Naive thymus-derived CD4-positive, alpha-beta T cell (primary cell): ENCODE measurements at places on chromosomes 6 and 20. TPM values are rescaled to one million over a fixed set of nuclear protein-coding genes. Genes with fewer than 3 reads are reported as not detected.

GRCh38 chr6:47180633-47181032, 129.1 kb downstream of the TNFRSF21 start:
- no peak for DNase-seq

- no peak for DNase-seq
Measured at GRCh38 chr6:1315560-1316386, 3.9 kb downstream of the FOXQ1 start.

GRCh38 chr6:107290491-107290890, 168.9 kb downstream of the PDSS2 start:
- DNase-seq, result no peak

DNA sequence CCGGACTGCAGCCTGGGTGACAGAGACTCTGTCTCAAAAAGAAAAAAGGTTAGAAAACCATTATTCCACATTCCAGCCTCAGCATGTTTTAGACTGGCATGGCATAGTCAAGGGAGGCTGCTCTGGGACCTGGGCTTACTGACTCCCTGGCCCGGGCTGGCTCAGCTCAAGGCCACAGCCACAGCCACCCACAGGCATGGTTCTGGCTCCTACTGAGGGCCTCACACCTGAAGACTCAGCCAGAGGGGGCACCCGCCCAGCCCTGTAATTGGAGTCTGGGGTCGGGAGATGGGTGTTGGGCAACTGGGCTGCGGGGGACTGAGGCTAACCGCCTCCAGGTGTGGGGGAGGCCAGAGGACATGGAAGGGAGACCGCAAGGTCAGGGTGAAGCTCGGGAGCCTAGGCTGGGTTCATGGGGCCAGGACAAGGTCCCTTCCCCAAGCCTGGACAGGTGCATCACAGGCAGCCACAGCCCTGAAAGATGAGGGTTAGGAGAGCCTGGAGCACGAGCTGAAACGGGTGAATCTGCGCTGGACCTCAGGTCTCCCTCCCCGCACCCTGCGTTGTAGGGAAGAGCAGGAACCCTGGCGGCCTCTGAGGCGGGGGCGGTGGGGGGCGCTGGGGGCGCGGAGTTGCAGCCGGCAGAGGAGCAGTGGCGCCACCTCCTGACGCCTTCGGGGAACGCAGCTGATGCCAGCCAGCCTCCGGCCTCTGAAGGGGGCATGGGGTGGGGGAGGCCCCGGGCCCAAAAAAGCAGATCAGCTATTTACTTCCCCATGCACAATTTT, 67.7 kb upstream of the SRSF6 start:
- DNase-seq, result no peak

DNA sequence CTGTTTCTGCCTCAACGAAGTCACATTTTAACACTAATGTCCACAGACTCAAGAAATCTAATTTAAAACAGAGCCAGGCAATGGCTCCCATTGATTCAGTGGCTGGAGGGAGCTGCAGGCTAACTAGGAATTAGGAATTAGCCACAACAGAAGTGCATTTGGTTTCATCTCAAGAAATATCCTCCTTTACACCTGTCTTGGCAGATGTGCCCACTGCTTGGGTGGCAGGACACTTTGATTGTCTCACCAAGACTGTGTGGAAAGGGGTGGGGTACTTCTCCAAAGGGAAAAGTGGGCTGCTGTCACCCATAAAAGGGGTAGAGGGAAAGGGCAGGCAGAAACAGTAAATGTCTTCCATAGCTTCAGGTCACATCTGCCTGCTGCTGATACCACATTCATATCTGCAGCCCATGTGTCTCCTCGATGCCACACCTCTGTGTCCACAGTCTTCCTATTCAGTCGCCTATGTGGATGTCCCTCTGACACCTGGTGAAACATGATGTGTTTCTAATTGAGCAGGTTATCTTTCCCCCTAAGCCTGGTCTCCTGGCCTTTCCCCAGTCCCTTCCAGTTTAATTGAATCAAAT, 10.9 kb upstream of the OSER1 start:
- DNase-seq, result no peak

DNA sequence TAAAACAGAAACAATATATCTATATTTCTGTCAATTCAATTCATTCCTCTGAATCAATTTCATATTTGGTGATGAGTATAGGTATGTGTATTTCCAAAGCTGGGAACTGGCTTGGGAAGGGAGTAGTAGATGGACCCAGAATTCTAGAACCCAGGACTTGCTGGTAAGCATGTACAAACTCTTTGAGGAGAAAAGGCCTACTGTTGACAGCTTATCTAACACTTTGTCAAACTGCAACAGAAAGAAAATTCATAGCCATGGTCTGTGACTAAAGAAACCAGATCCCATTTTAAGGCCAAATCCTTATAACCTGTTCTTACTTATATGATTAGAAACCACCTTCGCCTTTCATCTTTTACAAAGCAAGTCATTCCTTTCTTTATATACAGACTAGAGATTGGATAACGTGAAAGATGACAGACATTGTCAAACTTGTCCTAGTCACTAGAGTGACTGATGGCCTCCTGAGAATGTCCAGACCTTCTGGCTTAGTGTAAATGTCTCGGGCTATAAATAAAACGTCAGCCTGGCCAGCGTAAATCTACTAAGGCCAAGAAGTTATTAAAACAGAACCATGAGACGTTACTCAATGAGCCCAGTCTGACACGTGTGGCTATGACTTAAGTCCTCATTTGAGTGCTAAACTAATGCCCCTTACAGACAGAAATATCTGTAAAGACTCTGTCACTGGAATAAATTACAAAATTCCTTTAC, 152.3 kb downstream of the ALDH8A1 start:
- no peak for DNase-seq

GRCh38 chr20:62391165-62392076, 4.5 kb downstream of the RPS21 start:
- no peak for DNase-seq

- DNase-seq, result no peak
Measured at GRCh38 chr6:1593286-1593957, 16.3 kb upstream of the FOXC1 start.

DNA sequence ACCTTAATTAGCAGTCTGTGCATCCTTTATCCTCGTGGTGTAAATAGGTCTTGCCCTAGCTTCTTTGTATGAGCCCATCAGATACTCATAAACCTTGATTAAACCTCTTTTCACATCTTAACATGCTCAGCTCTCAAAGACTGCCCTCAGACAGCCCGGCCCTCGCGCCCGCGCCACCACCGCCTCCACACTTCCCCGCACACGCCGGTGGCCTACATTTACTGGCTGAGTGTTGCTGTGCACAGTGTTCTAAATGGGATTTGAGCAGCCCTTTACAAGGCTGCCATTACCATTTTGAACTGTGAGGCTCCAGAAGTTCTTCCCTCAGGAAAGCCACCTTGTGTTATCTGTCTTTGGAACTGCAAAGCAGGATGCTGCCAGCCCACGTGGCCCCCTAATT, 63.0 kb upstream of the INSM1 start:
- DNase-seq, result no peak

- DNase-seq, result no peak
Measured at GRCh38 chr6:40256831-40257230, 322.6 kb upstream of the MOCS1 start.

DNA sequence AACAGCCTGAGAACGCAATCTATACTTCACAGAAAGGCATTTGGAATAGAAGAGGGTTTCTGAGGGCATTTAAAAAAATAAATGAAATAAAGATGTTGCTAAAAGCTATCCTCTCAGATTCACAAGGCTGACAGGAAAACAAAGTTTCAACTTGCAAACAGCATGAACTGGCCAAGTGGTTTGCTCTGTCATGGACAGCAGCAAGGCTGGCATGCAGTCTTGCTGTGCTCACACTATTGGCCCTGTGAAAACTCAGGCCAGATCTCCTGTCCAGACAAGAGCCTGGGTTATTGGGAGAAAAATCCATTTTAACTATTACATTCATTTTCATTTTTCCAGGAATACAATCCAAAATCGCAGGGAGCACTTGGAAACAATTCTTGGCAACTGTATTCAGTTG, 506.2 kb upstream of the SLC35B3 start:
- no peak for DNase-seq

DNA sequence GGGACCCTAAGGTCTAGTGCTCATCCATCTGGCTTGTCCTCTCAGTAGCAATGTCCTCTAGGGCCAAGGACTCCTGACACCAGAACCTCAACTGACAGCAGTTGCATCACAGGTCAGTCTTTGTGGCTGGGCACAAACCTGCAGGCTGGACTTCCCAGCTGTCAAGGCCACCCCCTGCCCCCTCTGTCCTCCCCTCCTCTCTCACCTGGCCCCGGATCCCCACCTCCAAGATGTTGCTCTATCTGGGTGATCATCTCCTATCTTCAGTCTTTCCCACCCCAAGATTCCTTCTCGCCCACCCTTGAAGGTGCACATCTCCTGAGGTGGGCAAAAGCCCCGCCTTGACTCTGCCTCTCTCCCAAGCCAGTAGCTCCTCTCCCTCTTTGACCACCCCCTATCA, 131.8 kb upstream of the SRSF6 start:
- DNase-seq, result no peak

DNA sequence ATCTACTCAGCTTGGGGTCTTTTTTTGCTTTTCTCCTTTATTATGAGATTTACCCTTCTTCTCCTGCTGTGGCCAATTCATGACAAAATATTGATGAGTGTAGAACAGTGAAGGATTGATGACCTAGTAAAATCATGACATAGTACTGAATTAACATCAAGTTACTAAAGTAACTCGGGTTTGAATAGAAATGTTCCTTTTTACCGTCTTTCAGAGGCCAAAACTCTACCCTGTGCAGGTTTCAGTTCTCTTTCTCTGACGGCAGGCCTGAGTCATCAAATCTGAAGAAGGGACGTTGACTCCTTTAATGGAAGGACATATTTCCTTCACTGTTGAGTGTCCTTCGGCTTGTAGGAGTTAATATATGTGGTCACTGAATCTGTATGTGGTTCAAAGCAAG, 80.7 kb downstream of the RREB1 start:
- no peak for DNase-seq

DNA sequence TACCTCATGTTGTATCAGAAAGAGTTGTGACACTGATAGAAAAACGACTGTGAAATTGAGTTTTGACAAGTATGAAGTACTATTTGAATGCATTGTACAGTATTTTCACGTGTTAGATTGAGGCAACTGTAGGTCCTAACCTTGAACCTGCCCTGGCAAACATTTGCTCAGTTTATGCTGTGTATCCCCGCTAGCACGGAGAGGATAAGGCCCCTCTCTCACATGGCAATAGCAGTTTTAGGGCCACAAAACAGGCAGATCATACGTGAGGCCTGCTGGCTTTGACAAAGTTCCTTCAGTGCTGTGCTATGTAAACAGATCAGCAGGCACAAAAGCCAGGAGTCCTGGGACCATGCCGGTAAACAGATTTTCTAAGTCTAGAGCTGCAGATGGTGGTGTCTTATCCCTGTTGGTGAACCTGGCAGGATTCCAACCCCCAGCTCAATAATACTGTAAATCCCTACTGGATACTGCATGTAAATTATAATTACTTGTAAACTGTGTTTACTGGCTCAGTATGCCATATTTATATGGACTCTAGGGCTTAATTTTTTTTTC, 23.8 kb upstream of the FAM217A start:
- DNase-seq, result no peak

The NEU1 gene
- polyA plus RNA-seq, result 13.6 TPM

The PCSK2 gene
- polyA plus RNA-seq, result not detected

The PMEPA1 gene
- 3.1 TPM for polyA plus RNA-seq

The PPP1R16B gene
- 11.4 TPM for polyA plus RNA-seq

The PRDM13 gene
- not detected for polyA plus RNA-seq

The FAM217A gene
- polyA plus RNA-seq, result not detected
